ENCODE measurements at places on chromosomes 11 and 22.
A peak's percentile ranks its signal among the peaks of the same experiment; 100 is the strongest.

GRCh38 chr22:29050457-29050856, 11.2 kb downstream of the C22orf31 start:
- DNase-seq = no peak

DNA sequence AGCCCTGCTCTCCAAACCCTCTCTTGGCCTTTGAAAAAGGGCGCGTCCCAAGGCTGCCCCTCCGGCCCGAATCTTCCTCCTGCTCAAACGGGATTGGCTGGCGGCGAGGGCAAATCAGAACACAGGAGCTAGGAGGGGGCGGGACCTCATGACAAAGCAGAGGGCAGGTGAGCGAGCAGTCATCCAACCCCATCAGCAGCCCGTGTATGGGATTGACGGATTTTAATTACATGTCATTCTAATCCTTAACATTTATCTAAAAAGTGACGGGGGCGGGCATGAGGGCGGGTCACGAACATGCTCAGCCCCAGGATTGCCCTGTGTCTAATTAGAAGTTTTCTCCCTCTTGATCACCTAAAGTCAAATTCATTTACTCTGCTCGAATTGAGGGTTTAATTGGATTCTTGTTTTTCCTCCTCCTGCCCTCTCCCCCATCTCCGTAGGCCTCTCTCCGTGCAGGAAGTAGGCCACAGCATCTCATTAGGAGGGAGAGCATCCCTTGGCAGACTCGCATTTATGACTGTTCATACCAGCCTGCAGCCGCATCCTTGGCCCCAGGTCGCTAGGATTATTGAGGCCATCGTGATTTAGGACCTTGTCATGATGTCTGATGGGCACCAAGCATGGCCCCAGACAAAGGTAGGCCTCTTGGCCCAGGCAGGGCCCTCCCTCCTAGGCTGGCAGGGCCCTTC, 147.1 kb downstream of the CHST1 start:
- no peak for DNase-seq

- no peak for DNase-seq
Measured at GRCh38 chr11:96329855-96330510, 13.0 kb downstream of the MAML2 start.

GRCh38 chr11:23988381-23989006, 508.4 kb upstream of the LUZP2 start:
- DNase-seq = no peak

- DNase-seq = no peak
Measured at GRCh38 chr22:25156736-25157135, 42.9 kb upstream of the CRYBB3 start.

- no peak for DNase-seq
Measured at GRCh38 chr11:2571598-2572281, 126.9 kb downstream of the KCNQ1 start.

GRCh38 chr11:63762654-63763495, 5.7 kb downstream of the ZFTA start:
- no peak for DNase-seq

- DNase-seq = no peak
Measured at GRCh38 chr22:32044477-32044876, 1.4 kb downstream of the SLC5A1 start.

DNA sequence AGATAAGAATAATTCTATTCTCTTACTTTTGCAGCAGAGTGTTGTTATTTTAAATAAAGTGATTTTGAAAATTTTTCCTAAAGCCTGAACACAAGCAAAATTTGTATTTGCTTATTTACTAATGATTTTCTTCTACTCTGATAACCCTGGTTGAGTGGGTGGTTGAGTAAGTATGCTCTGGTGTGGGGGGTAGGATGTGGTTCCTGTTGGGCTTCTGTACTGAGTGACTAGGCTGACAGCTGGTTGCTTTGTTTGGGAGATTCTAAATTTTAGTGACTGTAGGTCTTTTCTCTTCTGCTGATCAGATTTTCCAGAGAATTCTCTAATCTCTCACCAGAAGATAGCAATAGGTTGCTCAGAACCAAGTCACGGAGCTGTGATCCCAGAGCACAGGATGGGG, 61.6 kb downstream of the METTL15 start:
- no peak for DNase-seq

- DNase-seq = no peak
Measured at GRCh38 chr22:35085621-35086020, 19.7 kb downstream of the ISX start.

DNA sequence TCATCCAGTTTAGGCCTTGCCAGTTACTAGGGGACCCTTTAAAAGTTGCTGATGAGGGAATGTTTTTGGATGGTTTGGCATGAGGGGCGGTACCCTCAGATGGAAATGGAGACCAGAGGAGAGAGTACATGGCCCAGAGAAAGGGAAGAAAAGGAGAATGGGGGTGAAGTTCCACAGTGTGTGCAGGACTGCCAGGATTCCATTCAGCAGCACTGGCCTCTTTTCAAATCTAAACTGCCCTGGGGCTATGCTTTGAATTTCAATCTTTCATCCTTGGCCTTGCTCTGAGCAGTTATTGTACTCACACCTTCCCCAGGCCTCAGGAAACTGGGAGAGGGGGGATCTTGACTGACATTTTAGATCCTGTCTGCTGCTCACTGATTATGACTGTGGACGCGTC, 3.0 kb downstream of the SLC3A2 start:
- DNase-seq = no peak

DNA sequence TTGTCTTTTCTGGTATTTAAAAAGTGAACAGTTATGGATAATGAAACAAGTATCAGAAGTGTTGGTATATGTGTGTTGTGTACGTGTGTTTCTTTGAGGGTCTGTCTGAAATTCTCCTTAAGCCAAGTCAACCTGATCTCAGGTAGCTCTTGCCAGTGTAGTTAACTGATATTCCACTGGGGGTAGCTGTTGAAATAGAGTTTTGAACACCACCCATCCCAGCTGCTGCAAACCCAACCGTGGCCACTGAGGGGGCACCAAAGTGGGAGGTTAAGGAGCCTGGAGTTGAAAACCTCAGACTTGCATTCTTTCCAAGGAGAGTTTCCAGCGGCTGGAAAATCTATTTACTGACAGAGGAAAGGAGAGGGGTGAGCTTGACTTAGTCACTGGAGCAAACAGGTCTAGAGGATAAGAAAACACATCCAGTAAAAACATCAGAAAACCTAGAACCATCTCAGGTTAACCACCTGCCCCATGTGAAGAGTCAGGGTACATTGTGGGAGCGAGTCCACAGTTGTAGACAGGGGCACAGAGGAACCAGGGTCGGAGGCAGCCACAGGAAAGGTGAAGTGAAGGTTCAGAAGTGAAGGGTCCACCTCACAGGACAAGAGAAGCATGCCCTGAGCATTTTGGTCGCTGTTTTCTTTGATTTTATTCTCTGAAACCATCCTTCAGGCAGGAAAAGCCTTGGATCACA, 8.8 kb upstream of the CUL5 start:
- peak; percentile 48 for DNase-seq

- DNase-seq = no peak
Measured at GRCh38 chr11:82194521-82194920, 539.1 kb downstream of the FAM181B start.

DNA sequence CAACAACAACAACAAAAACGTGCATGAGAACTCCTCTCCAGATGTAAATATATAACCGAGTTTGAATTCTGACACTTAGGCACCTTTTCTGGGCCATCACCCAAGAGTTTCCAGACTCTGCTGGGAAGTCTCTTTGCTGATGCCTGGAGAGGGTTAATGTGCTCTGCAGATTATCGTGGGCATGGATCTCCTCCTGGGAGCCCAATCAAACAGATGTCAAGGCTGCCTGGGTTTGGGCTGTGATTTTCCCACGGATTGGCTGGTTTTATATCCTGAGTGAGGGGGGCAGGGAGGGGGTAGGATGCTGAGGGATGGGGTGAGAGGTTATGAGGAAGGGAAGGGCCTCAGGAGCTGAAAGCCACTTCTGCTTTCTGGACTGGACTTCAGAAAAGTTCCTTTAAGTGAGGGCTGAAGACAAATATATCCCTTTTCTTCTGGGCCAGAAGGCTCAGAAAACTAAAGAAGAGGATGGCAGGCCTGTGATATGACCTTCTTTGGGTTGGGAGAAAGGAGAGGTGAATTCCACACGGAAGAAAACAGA, 4.2 kb downstream of the ELF5 start:
- DNase-seq = no peak

- DNase-seq = no peak
Measured at GRCh38 chr11:108873310-108873709, 208.4 kb downstream of the DDX10 start.

DNA sequence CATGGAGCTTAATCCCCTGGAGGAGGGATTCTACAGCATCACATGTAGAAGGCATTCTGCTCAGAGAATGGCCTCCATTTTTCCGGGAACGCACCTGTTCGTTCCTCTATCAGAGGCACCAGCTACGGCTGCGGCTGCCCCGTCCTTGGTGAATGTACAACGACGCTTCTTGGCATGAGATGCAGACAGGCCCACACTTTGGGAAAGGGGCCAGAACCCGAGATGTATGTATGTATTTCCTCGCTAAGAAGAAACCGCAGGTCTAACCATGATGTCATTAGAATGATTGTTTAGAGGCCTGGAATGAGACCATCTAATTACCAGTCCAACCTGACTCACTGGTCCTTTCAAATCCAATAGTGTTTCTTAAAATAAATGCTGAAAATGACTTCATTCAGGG, 1293.4 kb downstream of the TBC1D22A start:
- DNase-seq = no peak

GRCh38 chr11:83864412-83865057, 578.4 kb upstream of the CCDC90B start:
- DNase-seq = no peak

GRCh38 chr22:39257901-39258475, 13.2 kb upstream of the PDGFB start:
- no peak for DNase-seq

DNA sequence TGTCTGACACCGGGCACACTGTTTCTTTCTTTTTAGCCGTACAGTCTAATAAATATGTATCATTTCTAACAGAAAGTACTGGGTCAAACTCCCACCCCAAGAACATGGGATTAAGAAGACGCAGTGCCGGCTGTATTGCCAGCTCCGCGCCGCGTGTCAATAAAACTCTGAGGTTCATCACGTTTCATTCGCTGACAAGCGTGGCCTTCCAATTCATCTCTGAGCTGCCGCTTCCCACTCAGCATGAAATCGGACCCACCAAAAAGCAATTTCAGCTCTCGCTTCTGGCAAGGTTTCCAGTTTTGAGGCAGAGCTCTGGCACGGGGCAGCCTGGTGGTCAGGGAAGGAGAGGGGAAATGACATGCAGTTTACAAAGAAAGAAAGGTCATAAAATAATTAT, 819.8 kb downstream of the OPCML start:
- DNase-seq = no peak

GRCh38 chr11:80240245-80240644, 799.4 kb upstream of the TENM4 start:
- no peak for DNase-seq
